ENCODE measurements at places on chromosomes 12 and 14. TPM values are rescaled to one million over a fixed set of nuclear protein-coding genes. Genes with fewer than 3 reads are reported as not detected.

DNA sequence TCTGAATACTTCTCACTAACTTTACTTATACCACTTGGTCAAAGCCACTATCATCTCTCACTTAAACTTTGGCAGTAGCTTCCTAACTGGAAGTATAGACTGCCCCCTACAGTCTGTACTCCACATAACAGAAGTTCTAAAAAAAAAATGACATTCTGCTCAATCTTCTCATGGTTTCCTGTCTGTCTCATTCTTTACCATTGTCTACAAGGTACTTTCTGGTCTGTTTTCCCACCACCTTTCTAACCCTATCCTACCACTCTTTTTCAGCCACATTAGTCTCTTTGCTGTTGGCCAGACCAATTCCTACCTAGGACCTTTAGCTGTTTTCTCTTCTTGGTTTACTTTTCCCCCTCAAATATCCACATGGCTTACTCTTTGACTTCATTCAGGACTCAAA lies 14.7 kb downstream of the CPSF6 start:
- peaks cover 40% of the 10 kb centered on the region for H3K4me1 ChIP-seq
- H3K27ac ChIP-seq = no peak overlapping the region
- no peaks in the 10 kb centered on the region for H3K27me3 ChIP-seq
- DNase-seq = no peak
- H3K4me3 ChIP-seq = no peak overlapping the region

DNA sequence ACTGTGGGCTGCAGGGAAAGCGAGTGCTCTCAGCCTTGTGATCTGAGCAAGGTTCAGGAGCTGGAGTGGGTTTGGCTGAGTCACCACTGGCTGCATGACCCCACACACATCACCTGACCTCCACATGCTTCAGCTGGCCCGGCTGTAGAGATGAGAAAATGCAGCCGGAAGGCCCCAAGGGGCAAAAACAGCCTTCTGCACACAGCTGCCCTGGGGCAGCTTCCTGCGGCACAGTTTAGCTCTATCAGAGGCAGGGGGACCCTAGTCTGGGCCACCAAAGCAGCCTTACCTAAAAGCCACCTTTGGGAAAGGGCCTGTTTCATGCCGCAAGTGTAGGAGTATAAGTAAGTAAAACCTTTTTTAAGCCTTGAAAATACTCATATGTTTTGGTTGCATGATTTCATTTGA lies 123.3 kb downstream of the SSPN start:
- H3K4me1 ChIP-seq = peaks cover 5% of the 10 kb centered on the region
- no peak for DNase-seq
- peaks cover 28% of the 10 kb centered on the region for H3K36me3 ChIP-seq
- no peak overlapping the region for H3K27ac ChIP-seq
- peaks cover 21% of the 10 kb centered on the region for H3K27me3 ChIP-seq

GRCh38 chr12:50845021-50845647 lies 2.4 kb downstream of the TMPRSS12 start:
- H3K36me3 ChIP-seq = no peaks in the 10 kb centered on the region
- H3K27ac ChIP-seq = no peak overlapping the region
- H3K27me3 ChIP-seq = peaks cover 7% of the 10 kb centered on the region
- DNase-seq = no peak
- H3K4me1 ChIP-seq = peaks cover 6% of the 10 kb centered on the region
- H3K4me3 ChIP-seq = no peak overlapping the region

DNA sequence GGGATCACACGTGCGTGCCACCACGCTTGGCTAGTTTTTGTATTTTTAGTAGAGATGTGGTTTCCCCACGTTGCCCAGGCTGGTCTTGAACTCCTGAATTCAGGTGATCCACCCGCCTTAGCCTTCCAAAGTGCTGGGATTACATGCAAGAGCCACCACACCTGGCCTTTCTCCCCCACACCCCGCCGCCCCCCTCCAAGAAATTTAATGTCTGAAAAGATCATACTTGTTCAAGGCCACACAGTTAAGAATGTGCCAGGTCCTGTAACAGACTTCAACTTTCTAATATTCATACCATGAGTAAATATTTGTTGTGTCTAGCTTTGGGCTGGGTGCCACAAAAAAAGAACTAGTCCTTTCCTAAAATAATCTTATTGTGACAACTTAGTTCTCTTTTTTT lies 9.1 kb downstream of the GATC start:
- no peaks in the 10 kb centered on the region for H3K27me3 ChIP-seq
- H3K36me3 ChIP-seq = peaks cover 14% of the 10 kb centered on the region
- no peak overlapping the region for H3K27ac ChIP-seq
- no peak overlapping the region for H3K4me3 ChIP-seq

DNA sequence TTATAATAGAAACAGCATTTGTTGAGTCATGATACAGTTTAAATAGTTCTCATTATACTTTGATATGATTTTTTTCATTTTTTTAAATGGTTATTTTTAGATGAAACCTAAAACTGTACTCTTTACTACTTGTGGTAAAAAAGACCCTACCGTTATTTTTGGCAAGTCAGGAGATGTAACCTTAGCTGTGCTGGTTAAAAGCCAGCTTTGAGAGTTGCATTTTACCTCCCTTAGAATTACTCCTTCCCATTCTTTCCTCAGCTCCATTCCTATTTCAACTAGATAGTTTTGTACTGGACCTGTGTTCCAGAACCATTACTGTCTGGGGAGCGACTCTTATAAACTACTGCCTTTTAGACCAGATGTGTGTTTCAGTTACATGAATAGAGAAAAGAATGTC lies 92.0 kb downstream of the RAD51B start:
- no peak overlapping the region for H3K27ac ChIP-seq
- H3K27me3 ChIP-seq = no peaks in the 10 kb centered on the region
- no peaks in the 10 kb centered on the region for H3K4me1 ChIP-seq
- no peaks in the 10 kb centered on the region for H3K36me3 ChIP-seq
- no peak overlapping the region for H3K4me3 ChIP-seq
- DNase-seq = no peak

DNA sequence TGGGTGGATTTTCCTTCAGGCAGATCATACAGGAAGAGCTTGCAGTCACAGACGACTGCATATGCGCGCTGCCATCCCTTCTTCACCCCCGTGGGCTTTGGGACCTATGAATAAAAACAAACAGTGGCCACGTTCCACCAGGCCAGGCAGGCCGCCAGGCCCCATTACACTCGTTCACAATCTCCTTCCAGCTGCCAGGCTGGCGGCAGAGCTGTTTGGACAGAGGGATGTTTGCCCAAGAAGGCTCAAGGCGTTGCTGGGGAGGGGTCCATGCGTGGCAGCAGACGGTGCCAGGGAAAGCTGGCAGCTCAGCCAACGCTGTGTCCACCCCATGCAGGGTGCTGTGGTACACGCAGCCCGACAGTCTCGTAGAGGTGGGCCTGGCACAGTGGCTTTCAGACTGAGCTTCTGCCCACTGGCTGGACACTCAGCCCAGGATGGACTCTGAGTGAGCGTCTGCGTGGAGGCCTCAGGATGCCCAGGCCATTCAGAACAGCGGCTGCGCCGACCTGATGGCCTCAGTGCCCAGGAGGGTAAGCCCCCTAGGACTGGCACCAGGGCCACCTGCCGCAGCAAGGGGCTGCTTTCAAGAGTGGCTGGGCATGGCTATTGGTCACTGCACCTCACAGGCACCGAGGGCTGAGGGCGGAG lies 27.5 kb downstream of the AMN start:
- peak overlapping the region; percentile 74 for H3K4me3 ChIP-seq
- H3K27ac ChIP-seq = peak overlapping the region; percentile 12
- H3K36me3 ChIP-seq = no peaks in the 10 kb centered on the region
- peaks cover 11% of the 10 kb centered on the region for H3K4me1 ChIP-seq
- no peaks in the 10 kb centered on the region for H3K27me3 ChIP-seq

DNA sequence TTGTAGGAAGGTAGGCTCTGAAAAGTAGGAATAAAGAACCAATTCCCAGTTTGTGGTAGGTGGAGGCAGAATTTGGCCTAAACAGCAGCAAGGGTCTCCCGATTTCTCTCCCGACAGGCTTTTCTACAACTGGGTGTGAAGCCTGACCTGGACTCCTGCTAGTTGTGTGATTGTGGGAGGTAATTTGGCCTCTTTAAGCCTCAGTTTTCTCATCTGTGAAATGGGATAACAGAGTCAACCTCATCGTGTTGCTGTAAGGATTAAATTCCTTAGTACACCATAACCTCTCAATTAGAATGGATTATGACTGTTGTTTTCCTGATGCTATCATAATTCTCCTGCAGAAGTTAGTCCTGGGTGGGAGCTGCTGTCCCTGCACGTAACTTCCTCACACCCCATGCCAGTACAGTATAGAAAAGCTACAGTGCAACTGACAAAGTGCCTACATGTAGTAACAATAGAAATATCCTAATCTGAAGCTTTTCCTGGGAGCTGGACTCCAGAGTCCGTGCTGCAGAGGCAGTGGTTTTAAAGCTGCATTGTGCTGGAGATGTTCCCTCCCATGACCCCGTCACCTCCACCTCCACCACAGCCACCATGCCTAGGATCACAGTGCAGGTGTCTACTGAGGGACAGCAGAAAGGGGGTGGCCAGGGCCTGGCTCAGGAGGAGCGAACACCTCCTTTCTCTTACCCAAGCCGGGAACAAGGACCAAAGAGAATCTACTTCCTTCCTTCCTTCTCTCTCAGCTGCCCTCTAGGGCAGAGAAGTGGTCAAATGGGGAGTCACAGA lies 76.5 kb downstream of the FBXL14 start:
- H3K4me3 ChIP-seq = no peak overlapping the region
- H3K4me1 ChIP-seq = no peaks in the 10 kb centered on the region
- no peak overlapping the region for H3K27ac ChIP-seq
- DNase-seq = no peak

DNA sequence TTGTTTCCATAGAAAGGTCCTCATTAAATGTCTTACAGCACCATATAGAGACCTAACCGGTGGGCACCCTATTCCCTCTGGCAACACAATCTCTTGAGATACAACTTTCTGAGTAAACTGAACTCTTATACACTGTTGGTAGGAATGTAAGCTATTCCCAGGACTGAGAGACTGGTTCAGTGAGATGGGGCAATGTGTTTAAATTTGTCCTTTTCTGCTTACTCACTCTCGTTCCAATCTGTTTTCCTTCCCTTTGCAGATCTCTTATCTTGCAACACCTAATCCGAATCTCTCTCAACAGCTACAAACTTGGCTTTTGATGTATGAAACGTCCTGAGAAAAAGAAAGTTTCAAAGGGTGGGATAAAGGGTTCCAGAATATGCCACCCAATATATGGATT lies 26.1 kb upstream of the ETV6 start:
- H3K4me3 ChIP-seq = no peak overlapping the region
- H3K36me3 ChIP-seq = no peaks in the 10 kb centered on the region
- no peaks in the 10 kb centered on the region for H3K4me1 ChIP-seq

DNA sequence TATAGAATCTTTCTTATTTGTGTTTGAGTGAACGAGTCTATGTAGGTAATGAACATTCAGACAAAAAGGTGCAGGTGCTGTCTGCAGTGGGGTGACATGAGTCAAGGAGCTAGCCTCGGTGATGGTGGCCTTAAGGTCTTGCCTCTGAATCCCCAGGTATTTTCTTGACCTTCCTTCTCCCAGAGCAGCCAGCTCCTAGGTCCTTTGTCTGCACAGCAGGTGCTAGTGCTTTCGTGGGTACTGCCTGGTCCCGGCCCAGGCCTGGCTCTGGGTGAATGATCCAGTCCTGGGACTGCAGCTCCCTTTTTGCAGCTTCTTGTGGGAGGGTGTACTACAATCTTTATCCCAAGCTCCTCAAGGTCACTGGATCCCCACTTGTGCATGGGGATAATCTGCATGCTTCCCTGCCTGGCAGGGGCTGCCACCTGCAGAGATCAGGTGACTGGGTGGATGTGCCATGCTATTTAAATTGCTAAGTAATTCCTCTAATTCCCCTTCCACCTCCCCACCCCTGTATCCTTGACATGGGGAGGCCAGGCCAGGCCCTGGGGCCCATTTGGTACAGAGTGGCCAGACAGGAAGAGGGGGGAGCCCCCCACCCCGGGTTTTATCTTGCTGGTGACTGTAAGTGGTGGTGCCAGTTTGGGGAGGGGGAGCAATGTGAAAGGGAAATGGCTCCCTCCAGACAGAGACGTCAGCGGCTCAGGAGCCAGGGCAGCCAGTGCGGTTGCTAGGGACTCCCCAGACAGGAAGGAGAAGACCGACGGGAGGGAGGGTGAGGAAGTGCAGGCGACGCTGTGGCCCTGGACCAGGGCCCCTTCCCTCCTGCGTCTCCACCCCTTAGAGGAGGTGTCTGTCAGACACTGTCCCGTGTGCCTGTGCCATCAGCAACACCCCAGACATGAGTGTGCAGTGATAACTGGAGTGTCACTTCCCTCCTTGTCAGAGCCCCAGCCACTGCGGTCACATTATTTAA lies 6.7 kb downstream of the VASH1 start:
- H3K4me1 ChIP-seq = peaks cover 13% of the 10 kb centered on the region
- H3K36me3 ChIP-seq = no peaks in the 10 kb centered on the region
- peak; percentile 88 for DNase-seq

DNA sequence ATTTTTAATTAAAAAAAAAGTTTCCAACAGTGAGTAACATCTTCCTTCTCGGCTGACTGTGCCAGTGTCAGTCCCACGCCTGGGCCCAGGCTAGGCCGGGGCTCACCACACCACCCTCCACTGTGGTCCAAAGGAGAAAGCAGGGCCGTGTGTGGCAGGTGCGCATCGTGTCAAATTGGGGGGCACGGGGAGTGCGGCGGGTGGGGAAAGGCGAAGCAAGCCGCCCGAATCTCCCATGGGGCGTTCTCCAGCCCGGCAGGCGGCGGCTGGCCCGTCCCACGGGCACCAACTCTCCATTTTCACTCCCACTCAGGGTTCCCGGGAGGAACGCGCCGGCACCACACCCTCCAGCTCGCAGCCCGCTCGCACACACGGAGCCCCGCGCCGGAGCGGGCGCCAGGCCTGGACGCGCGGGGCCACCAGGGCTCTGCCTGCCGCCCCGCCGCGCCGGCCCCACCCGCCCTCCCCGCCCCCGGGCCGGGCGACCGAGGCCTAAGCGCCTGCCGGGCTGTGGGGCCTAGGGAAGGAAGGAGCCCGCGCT lies 604 bp downstream of the EEA1 start:
- peak overlapping the region; percentile 91 for H3K4me3 ChIP-seq
- H3K27ac ChIP-seq = peak overlapping the region; percentile 89
- H3K4me1 ChIP-seq = peaks cover 27% of the 10 kb centered on the region
- no peaks in the 10 kb centered on the region for H3K27me3 ChIP-seq
- no peaks in the 10 kb centered on the region for H3K36me3 ChIP-seq

- no peaks in the 10 kb centered on the region for H3K36me3 ChIP-seq
- peaks cover 16% of the 10 kb centered on the region for H3K27me3 ChIP-seq
- DNase-seq = no peak
- no peak overlapping the region for H3K4me3 ChIP-seq
- H3K27ac ChIP-seq = no peak overlapping the region
These were observed 7.8 kb upstream of the DTD2 start for GRCh38 chr14:31465111-31465510.

The ERP27 gene
- total RNA-seq = 3.7 TPM

The TPPP2 gene
- not detected for total RNA-seq

The ZNF705A gene
- total RNA-seq = not detected

The SENP1 gene
- 36.6 TPM for total RNA-seq

The CD69 gene
- 53.6 TPM for total RNA-seq
